GM12865 (cell line): ENCODE measurements at places on chromosomes 5 and 9.
A peak's percentile ranks its signal among the peaks of the same experiment; 100 is the strongest.

DNA sequence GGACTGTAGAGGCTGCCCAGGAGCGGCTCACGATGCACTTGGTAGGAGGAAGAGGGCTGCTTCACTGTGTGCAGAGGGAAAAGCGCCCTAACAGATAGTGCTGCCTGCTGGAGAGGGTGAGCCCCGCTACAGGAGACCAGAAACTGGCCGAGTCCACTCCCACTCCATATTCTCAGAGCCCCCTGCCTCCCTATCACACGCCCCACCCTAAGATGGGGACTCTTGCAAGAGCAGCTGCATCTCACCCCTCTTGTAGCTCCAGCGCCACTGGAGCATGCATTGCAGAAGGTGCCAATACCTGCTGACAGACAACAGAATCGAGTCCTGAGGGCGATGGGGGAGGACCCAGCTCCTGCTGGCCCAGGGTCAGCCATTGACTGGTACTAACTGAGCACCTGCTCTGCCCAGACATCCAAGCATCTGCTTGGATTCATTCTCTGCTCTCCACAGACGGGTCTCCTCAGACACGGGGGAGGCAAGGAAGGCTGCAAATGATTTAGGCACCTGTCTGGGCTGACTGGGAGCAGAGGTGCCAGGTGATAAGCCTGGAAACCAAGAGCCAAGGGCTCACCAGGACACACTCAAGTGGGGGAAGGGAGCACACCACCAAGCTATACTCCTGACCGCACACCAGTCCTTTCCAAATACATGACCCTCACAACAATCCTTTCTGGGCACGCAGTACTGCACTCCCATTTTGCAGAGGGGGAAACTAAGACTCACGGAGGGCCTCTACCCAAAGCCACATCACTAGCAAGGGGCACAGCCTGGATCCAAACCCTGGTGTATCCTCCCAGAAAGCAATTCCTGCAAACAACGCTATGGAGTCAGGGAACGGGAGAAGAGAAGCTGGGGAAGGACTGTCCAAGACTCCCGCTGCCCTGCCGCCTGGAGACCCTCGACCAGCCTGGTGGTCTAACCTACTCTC lies 1.6 kb downstream of the BICD2 start:
- DNase-seq, result no peak

DNA sequence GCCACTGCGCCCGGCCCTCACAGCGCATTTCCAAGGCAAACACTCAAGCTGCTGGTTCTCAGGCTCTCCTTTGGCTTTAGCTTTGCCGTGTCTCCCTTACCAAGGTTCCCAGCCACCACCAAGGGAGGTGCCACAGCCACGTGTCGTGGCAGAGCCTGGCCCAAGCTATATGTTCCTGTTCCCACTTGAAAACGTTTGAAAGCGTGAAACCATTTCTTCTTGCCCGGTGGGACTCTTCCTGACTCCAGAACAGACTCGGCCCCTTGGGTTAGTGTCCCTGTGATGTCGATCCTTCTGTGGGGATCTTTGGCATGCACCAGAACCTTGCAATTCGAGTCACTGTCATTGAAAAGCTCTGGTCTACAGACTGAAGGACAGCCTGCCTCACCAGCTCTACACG lies 147.9 kb downstream of the HSD17B3 start:
- DNase-seq, result no peak

DNA sequence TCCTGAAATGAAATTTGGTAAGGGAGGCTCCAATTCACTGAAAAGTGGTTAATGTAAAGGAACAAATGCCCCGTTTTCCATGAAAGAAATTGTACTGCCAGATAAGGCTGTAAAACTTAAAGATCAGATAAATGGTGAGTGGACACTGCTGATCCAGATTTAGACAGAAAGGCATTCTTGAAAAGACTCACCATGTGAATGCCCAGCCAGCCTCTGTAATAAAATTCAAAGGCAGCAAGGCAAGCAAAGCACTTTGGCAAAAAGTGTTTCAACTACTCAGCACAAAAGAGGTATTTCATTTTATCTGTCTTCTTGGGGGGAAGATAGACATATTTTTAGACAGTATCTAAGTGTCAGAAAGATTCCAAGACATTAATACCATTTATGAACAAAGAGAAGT lies 133.6 kb downstream of the MLLT3 start:
- DNase-seq, result no peak

DNA sequence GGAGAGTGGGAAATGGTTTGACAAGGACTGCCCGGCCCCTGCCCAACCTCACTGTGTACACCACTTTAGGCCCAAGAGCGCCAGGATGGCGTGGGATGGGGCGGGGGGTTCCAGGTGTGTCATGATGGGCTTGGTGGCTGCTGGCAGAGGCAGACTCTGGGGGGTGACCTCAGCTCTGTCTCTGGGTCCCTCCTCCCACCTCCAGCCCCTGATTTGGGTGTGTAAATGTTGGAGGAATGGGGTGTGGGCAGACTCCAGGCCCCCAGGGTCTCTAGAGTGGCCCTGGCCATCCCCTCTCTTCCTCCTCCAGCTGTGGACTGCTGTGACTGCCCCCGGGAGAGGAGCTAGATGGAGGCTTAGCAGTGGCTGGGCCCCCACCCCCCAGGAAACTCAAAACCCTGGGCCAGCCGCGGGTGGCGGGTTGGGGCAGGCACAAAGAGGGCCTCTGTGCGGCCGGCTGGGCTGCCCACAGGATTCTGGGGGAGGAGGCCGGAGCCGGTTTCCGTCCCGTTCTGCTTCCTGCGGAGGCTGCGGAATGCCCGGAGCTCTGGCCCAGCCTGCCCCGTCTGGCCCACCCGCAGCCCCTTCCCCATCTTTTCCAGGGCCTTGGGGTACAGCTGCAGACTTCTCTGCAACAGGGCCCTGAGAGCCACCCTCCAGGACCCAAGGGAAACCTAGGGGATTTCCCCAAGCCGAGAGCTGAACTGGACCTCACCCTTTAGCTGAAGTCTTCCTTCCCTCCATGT lies 23.1 kb downstream of the CXXC5 start:
- peak; percentile 73 for DNase-seq

GRCh38 chr5:134553821-134554267 lies 28.4 kb downstream of the JADE2 start:
- DNase-seq, result peak; percentile 56
